ENCODE measurements at places on chromosomes 1 and 21.
A peak's percentile ranks its signal among the peaks of the same experiment; 100 is the strongest.

GRCh38 chr1:75745276-75745675 lies 20.8 kb downstream of the ACADM start:
- no peak for DNase-seq

DNA sequence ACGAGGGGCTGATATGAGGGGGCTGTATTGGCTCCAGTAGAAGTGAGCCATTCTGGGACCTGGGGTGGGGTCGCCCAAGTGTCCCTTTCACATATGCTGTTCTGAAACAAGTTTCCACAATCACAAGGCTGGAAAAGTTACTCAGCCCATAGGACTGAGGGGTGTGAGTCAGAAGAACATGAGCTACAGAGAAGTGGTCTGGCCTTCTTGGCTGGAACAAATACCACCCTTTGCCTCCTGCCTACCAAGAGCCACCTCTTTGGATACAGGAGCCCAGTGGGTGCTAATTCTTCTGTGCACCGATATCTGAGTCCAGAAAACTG lies 42.4 kb downstream of the MEF2D start:
- no peak for DNase-seq

- no peak for DNase-seq
These were observed 248.6 kb downstream of the TBX15 start for GRCh38 chr1:118739501-118739900.

DNA sequence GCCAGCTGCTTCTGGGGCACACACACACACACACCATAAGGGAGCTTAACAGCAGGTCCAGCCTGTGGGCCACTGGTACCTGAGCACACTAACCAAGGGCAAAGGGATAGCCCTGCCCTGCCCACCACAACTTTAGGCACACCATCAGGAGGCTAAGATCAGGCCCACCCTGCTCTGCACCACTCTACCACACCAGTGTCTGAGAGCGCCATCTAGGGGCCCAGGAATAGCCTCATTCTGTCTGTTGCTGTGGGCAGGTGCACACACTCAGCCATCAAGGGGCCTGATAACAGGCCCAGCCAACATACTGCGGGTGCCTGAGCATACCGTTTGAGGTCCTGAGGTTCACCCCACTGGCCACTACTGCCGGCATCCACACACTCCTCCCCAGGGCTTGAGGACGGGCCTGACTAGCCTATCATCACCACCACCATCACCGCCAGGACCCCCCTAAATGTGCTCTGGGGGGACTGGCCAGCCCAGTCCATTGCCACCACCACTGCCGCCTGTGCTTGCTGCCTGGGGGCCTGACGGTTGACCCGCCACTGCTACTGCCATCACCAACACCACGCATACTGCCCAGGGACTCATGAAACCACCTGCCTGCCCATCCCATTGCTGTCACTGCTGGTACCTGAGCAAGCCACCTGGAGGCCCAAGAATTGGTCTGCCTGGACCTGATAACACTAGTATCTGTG lies 31.3 kb downstream of the NSL1 start:
- peak; percentile 40 for DNase-seq

DNA sequence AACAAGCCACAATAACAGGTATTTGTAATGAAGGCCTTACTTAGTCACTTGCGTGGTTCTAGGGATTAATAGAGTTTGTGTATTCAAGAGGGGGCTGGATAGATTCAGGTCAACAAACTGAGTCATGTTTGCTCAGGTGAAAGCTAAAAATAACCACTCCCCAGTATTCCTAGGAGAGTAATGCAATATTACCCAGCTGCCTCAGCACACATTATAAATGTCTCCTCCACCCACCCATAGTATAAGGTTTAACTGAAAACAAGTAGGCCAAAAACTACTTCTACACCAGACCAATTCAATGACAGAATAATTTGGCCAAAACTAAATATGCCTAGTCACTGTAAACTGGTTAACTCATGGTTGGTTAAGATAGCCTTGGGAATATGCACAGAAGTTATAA lies 34.4 kb downstream of the WLS start:
- no peak for DNase-seq

DNA sequence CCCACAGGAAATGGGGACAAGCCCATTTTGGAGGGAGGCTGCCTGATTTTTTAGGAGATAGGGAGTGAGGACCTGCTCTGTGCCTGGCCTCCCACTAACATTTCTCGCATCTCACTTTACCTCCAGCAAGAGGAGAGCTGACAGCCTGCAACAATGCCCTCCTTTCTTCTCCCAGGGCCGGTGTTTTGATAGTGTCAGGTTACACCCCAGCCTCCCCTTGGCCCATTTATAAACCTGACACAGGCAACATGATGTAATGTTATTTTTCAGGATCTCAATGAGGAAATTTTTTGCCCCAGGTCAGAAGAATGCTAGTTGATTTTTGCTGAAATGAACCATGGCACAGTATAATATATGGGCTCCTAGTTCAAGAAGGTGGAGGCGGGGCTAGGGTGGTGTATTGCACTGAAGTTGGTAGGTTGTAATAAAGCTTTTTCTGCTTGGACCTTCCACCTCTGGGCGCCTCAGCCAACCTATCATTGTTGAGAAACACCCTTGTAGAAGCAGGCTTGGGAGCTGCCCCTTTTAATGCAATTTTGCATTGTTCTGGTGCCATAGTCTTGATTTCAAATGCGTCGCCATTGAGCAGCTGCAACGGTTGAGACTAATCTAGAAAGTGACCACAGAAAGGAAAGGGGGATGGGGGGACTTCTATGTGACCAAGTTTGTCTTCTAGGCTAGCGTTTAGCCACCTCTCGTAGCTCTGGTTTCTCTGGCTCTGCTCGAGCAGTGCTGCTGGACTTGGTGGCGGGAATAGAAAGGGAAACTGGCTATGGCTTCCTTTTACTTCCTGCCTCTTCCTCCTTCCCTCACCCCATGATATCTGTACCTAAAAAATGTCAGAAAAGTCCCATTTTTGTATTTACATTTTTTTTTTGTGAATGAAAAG lies 53.0 kb downstream of the PBX1 start:
- DNase-seq, result no peak

DNA sequence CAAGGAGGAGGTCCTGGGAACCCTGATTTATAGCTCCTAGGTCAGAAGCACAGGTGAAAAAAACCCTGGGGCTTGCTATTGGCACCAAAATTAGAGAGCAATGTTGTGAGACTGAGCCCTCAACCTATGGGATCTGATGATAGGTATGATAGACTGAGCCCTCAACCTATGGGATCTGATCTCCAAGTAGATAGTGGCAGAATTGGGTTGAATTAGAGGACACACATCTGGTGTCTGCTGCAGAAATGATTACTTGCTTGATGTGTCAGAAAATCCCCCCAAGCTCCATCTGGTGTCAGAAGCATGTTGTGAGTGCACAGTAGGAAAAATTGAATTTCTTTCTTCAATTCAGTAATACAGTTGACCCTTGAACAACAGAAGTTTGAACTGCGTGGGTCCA lies 62.4 kb downstream of the MAP3K21 start:
- no peak for DNase-seq

DNA sequence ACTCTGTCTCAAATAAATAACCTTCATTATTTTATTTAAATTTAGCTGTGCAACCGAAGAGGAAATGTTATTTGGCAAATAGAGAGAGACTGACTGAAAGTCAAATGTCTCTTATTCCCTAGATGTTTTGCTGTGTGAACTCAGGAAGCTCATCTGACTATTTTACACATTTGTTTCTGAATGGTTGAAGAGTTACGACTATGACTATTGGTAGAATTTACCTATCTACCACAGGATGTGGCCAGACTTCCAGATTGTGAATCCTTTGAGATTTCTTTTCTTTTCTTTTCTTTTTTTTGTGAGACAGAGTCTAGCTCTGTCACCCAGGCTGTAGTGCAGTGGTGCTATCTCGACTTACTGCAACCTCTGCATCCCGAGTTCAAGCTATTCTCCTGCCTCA lies 5.3 kb upstream of the SDE2 start:
- DNase-seq, result no peak

- no peak for DNase-seq
These were observed 110.0 kb upstream of the VANGL1 start for GRCh38 chr1:115531631-115532264.

DNA sequence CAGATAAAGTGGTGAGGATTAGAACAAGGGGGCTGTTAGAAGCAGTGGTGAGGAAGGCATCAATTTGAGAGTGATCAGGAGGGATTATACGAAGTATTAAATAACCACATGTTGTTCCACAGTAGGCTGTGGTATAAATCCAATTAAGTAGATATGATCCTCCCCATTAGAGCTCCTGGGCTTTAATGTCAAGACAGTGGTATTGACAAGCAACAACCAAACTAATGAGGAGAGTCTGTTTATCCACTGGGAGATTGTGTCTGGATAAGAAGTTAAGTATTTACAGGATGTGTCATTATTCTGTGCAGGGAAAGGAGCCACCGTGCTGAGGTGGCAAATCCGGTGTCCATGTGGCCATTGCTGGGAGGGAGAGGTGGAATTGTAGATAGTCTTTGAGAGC lies 5.8 kb downstream of the ACTN2 start:
- no peak for DNase-seq

DNA sequence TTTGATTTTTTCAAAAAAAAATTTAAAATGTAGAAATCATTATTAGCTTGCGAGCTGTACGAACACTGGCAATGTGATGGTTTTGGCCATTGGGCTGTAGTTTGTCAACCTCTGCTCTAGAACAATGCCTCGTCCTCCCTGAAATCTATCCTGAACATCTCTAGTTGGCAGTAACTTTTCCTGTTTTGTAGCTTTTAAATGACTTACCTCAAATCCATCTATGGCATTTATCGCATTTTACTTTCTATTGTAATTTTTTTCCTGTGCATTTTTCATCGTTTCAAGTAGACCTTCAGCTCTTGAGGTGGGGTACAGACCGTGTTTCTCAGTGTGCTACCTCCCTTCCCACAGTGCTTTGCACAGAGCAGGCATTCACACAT lies 30.4 kb upstream of the A3GALT2 start:
- DNase-seq, result no peak

DNA sequence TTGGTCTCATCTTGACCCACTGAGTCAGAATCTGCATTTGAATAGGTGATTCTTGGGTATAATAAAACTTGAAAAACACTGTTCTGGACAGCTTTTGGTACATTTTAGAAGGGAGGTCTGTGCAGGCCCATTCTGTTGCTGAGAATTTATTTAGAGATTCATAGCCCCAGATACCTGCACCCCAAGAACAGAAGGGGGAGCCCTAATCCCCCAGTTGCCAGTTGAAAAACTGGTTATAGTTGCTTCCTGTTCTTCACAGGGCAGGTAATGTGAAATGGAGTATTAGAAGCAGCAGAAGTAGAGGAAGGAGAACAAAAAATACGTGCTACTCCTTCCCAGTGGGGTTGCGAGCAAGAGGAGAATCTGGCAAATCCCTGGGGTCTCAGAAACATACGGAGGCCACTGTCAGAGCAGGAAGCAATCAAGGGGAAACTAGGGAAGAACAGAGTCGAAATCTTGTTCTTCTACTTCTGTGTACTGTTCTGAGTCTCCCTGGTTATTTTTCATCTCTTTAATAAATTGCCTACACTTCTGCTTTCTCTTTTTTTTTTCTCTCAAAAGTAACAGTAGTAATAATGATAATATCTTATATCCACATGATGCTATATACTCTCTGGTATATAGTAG lies 4.6 kb upstream of the CLCA2 start:
- DNase-seq, result peak; percentile 59

DNA sequence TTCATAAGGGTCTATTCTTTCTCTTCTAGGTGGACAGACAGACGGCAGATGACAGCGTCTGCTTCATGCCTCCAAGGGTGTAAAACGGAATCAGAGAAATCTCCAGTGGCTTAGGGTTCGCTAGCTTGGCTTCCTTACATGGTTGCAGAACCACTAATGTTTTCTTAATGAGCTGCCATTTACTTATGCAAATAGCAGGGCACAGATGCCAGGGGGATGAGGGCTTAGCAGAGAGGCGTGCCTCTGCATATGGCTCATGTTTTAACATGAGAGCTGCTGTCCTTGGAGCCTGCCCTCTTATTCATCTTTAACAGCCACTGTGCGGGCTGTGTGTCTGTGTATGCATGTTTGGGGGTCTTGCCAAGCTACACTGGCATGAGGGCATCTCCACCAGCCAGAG lies 119.6 kb downstream of the IER5 start:
- DNase-seq, result no peak

DNA sequence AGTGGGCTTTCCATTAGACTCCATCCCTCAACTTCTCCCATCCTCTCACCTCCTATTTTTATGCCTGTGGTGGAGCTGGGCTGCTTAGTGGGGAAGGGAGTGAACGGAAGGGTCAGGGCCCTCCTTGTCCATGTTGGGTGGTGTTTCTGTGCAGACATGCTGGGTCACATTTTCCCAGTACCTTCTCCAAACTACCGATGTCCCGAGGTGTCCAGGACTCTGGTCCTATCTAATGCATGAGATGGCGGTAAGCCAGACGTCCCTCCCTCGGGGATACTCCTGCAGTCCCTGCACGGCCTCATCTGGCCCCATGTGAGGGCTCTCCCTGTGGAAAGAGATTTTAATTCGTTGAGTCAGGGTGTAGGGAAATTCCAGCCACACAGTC lies 61.0 kb downstream of the OBSCN start:
- DNase-seq, result no peak

GRCh38 chr1:232844791-232845190 lies 39.6 kb downstream of the MAP10 start:
- no peak for DNase-seq

- DNase-seq, result no peak
These were observed 127.4 kb downstream of the DHRS3 start for GRCh38 chr1:12490532-12491142.

- no peak for DNase-seq
These were observed 83.0 kb downstream of the MAN1C1 start for GRCh38 chr1:25699500-25700143.

GRCh38 chr1:93692451-93692861 lies 10.8 kb upstream of the BCAR3 start:
- no peak for DNase-seq

DNA sequence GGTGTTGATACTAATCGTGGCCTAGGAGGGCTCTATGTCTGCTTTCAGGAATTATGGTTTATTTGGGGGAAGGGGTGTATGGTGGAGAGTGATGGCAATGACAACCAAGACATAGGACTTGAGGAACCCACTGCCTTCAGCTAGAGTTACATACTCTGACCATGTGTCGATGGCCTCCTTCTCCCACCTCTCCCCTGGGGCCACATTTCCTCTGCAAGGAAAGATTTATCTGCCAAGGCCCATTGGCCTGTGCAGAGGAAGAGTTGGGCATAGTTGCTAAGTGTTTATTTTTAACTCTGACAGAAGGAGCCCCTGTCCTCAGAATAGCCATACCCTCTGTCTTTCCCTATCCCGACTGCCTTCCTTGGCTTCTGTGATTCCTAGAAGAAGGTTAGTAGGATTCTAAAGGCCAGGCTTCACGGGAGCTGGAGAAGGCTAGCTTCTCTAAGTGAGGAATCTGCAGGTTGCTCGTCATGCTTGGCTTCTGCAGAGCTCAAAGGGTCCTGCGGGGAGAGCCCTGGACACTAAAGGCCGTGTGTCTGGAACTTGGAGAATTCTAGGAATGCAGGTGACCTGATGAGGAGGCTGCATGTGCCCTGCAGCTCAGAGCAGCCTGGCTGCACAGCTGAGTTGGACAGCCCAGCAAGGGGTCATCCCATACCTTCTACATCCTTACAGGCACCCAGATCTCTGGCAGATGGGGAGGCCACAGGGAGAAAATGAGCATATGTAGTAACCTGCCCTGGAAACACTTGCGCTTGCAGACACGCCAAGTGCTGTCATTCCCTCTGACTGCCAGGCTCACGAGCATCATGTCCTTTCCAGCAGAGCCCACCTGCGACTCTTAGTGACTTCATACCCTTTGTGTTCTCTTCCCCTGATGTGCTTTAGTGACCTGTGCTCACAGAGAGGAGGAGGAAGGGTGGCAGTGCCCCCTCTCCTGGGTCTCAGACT lies 9.7 kb downstream of the MAPKAPK2 start:
- DNase-seq, result no peak
